Gastrocnemius medialis (tissue), 4 donors: ENCODE measurements at places on chromosomes 3 and 15. TPM values are rescaled to one million over a fixed set of nuclear protein-coding genes. Genes with fewer than 3 reads are reported as not detected.

Gene FOXL2
- not detected for total RNA-seq

DNA sequence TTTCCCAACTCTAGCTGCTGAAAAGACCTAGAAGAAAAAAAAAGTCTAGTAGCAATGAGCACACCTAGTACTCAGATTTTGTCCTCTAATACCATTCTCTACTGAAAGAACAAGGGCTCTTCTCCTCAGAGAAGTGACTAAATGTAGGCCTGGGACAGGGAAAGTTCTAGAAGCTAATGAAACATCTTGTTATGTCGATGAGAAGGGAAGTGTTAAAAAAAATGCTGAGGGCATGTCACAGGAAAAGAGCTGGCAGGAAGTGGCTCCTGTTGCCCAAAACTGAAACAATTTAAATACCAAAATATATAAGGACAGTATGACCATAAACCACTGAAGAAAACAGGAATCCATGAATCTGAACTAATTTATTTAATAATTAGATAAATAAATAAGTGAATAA, 581.4 kb upstream of the TBL1XR1 start:
- H3K27ac ChIP-seq, result no peak overlapping the region
- H3K4me3 ChIP-seq, result no peak overlapping the region
- no peak for DNase-seq
- no peaks in the 10 kb centered on the region for H3K36me3 ChIP-seq
- peaks cover 40% of the 10 kb centered on the region for H3K4me1 ChIP-seq

GRCh38 chr15:70539912-70540530, 223.3 kb downstream of the UACA start:
- H3K4me3 ChIP-seq, result no peak overlapping the region
- no peak overlapping the region for H3K27ac ChIP-seq
- no peaks in the 10 kb centered on the region for H3K27me3 ChIP-seq
- no peaks in the 10 kb centered on the region for H3K4me1 ChIP-seq
- no peak for DNase-seq

GRCh38 chr3:141552440-141552991, 65.7 kb downstream of the RASA2 start:
- no peak overlapping the region for H3K4me3 ChIP-seq
- no peaks in the 10 kb centered on the region for H3K36me3 ChIP-seq
- no peaks in the 10 kb centered on the region for H3K27me3 ChIP-seq
- no peaks in the 10 kb centered on the region for H3K4me1 ChIP-seq
- no peak for DNase-seq

GRCh38 chr3:126952261-126952982, 30.5 kb upstream of the PLXNA1 start:
- no peaks in the 10 kb centered on the region for H3K36me3 ChIP-seq
- no peak overlapping the region for H3K27ac ChIP-seq
- peaks cover 9% of the 10 kb centered on the region for H3K4me1 ChIP-seq
- H3K27me3 ChIP-seq, result no peaks in the 10 kb centered on the region
- H3K4me3 ChIP-seq, result no peak overlapping the region

- peaks cover 2% of the 10 kb centered on the region for H3K4me1 ChIP-seq
- no peak overlapping the region for H3K4me3 ChIP-seq
- H3K27me3 ChIP-seq, result no peaks in the 10 kb centered on the region
- no peak overlapping the region for H3K27ac ChIP-seq
Measured at GRCh38 chr15:67878712-67879206, 38.9 kb upstream of the RNU6-1 start.

- H3K27ac ChIP-seq, result no peak overlapping the region
- no peaks in the 10 kb centered on the region for H3K36me3 ChIP-seq
- H3K4me1 ChIP-seq, result no peaks in the 10 kb centered on the region
- H3K4me3 ChIP-seq, result no peak overlapping the region
- H3K27me3 ChIP-seq, result no peaks in the 10 kb centered on the region
Measured at GRCh38 chr3:154921351-154921750, 158.8 kb upstream of the MME start.

DNA sequence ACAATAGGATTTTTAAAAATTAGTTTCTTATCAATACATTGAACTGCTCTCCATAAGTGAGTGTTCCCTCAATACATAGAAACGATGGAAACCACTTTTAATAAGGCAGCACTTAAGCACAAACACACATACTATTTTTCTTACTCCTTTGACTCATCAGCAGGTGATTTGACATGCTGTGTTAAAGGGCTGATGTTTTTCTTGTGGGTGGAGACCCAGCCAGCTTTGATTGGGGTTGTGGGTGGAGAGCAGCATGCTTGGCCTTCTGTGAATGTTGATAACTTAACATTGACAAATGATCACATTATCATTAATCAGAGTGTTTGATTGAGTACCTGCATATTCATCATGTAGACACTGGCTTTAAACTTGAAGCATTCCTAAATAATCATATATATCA, 223.0 kb upstream of the DPH6 start:
- no peak for DNase-seq
- no peak overlapping the region for H3K4me3 ChIP-seq
- H3K27me3 ChIP-seq, result no peaks in the 10 kb centered on the region
- H3K36me3 ChIP-seq, result no peaks in the 10 kb centered on the region
- H3K4me1 ChIP-seq, result no peaks in the 10 kb centered on the region

DNA sequence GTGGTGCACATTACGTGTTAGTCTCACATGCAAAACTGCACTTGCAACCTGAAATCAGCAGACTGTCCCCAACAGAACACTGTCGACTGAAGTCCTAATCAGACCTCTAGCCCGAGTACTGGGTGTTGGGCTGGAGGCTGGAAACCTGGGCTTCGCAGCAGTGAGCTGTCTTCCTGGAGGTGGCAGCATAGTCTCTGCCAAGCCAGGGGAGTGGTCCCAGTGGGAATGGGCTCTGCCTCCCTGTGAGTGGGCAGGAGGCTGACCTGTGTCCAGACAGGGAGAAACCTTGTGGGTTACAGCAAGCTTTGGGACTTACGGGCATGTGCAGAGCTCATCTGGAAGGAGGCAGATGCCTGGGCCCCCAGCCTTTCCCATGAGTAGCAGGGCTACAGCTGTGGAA, 38.2 kb upstream of the MYZAP start:
- no peaks in the 10 kb centered on the region for H3K27me3 ChIP-seq
- peak overlapping the region; percentile 71 for H3K27ac ChIP-seq

GRCh38 chr3:157248590-157249422, 88.9 kb upstream of the CCNL1 start:
- H3K27ac ChIP-seq, result peak overlapping the region; percentile 60
- no peak overlapping the region for H3K4me3 ChIP-seq
- peak; percentile 17 for DNase-seq
- no peaks in the 10 kb centered on the region for H3K27me3 ChIP-seq
- H3K36me3 ChIP-seq, result no peaks in the 10 kb centered on the region
- H3K4me1 ChIP-seq, result peaks cover 16% of the 10 kb centered on the region

Gene DAZL
- not detected for total RNA-seq

Gene P2RY14
- total RNA-seq, result 3.3 TPM

DNA sequence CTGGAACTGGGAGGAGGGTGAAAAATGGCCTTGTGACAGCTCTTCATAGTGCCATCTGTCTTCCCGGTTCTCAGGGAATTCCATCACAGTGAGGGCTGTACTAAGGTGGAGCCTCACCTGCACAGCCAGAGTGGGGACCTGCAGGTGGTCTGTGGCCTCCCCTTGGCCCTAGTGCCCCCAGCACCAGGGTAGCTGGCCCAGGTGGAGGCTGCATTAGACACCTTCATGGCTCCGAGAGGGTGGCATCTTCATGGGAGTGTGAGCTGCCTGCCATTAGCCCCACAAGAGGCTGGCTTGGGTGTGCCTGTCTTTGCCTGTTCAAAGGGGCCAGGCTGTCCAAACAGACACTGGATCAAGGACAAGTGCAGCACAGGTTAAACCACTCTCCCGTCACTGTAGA, 95.5 kb upstream of the PRR23E start:
- DNase-seq, result no peak
- H3K4me3 ChIP-seq, result no peak overlapping the region
- no peaks in the 10 kb centered on the region for H3K36me3 ChIP-seq
- no peaks in the 10 kb centered on the region for H3K27me3 ChIP-seq
- H3K4me1 ChIP-seq, result no peaks in the 10 kb centered on the region

- H3K4me3 ChIP-seq, result no peak overlapping the region
- DNase-seq, result no peak
- no peak overlapping the region for H3K27ac ChIP-seq
- H3K4me1 ChIP-seq, result no peaks in the 10 kb centered on the region
- H3K27me3 ChIP-seq, result no peaks in the 10 kb centered on the region
Measured at GRCh38 chr15:42719043-42719442, 17.9 kb downstream of the CDAN1 start.

Gene ROPN1
- not detected for total RNA-seq

GRCh38 chr3:50454481-50455070, 48.9 kb downstream of the CACNA2D2 start:
- DNase-seq, result no peak
- H3K4me1 ChIP-seq, result no peaks in the 10 kb centered on the region
- H3K27ac ChIP-seq, result no peak overlapping the region

Gene FBXL2
- total RNA-seq, result 0.82 TPM

DNA sequence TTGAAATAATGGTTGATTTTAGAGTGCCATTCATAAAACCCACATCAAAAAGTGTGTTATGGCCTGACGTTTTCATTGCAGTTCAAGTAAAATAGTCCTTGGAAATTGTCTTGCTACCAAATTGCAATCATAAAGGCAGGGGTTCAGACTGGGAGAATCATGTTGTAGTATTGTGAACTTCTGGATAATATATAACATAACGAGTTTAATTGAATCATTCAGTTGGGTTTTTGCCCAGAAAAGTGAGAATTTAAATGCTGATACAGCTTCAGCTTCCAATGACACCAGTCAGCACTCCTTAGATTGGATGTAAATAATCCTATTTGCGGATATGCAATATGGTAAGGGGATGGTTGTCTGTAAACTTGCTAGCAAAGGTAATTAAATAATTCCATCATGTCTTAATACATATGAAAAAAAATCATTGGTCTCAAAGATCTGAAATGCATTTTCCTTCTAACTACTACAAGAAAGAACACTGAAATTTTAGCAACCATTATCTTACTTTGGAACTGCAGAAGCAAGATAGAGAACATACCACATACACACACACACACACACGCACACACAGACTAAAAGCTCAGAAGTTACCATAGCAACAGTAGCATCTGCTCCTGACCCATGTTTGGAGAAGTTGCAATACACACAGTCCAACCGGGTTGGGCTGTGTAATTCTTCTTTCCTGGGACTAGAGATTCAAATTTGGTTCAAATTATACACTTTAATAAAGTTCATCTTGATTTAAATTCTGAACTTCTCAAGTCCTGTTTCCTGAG, 686.2 kb upstream of the NR2F2 start:
- no peak overlapping the region for H3K4me3 ChIP-seq
- no peaks in the 10 kb centered on the region for H3K27me3 ChIP-seq
- no peaks in the 10 kb centered on the region for H3K36me3 ChIP-seq
- no peaks in the 10 kb centered on the region for H3K4me1 ChIP-seq
- H3K27ac ChIP-seq, result no peak overlapping the region
- no peak for DNase-seq

Gene SEMA6D
- total RNA-seq, result 5.9 TPM

DNA sequence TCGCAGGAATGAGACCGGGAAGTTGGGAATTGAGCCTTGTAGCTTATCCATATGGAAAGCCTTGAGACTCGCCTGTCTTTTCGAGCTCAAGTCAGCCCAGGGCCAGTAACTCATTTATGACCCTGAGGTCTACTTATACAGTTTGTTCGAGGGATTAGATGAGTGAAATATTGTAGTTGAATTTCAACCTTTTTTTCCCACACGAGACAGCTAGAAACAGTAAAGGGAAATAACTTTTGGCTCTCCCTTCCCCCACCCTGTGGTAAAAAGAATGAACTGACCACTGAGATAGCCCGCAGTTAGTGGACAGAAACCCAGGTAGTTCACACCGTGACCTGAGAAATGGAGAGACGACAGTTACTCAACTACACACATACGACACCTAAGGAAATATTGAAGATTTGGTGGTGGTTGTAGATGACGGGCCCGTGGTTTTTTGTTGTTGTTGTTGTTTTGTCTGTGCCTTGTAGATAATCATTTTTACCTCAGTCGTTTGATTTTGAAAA, 841 bp downstream of the EIF3J start:
- H3K4me1 ChIP-seq, result peaks cover 44% of the 10 kb centered on the region
- H3K4me3 ChIP-seq, result peak overlapping the region; percentile 82

Gene TRPM1
- total RNA-seq, result not detected

GRCh38 chr3:169710619-169711018, 47.1 kb upstream of the MECOM start:
- H3K27me3 ChIP-seq, result no peaks in the 10 kb centered on the region
- H3K4me1 ChIP-seq, result no peaks in the 10 kb centered on the region
- no peak overlapping the region for H3K27ac ChIP-seq
- no peaks in the 10 kb centered on the region for H3K36me3 ChIP-seq
- DNase-seq, result no peak

Gene DNASE1L3
- 0.42 TPM for total RNA-seq

Gene MED12L
- 1.2 TPM for total RNA-seq

GRCh38 chr3:51975852-51976549, 1.1 kb downstream of the ABHD14A start:
- peak overlapping the region; percentile 99 for H3K4me3 ChIP-seq
- H3K27me3 ChIP-seq, result no peaks in the 10 kb centered on the region
- peak; percentile 61 for DNase-seq
- H3K4me1 ChIP-seq, result peaks cover 13% of the 10 kb centered on the region
- peak overlapping the region; percentile 100 for H3K27ac ChIP-seq

- no peak overlapping the region for H3K4me3 ChIP-seq
- no peaks in the 10 kb centered on the region for H3K36me3 ChIP-seq
- H3K4me1 ChIP-seq, result no peaks in the 10 kb centered on the region
- DNase-seq, result no peak
- no peak overlapping the region for H3K27ac ChIP-seq
Measured at GRCh38 chr15:62344806-62345539, 179.9 kb upstream of the C2CD4B start.

- H3K27ac ChIP-seq, result no peak overlapping the region
- H3K36me3 ChIP-seq, result no peaks in the 10 kb centered on the region
- no peaks in the 10 kb centered on the region for H3K4me1 ChIP-seq
- H3K4me3 ChIP-seq, result no peak overlapping the region
- no peak for DNase-seq
Measured at GRCh38 chr3:43012174-43012573, 33.1 kb downstream of the GASK1A start.

DNA sequence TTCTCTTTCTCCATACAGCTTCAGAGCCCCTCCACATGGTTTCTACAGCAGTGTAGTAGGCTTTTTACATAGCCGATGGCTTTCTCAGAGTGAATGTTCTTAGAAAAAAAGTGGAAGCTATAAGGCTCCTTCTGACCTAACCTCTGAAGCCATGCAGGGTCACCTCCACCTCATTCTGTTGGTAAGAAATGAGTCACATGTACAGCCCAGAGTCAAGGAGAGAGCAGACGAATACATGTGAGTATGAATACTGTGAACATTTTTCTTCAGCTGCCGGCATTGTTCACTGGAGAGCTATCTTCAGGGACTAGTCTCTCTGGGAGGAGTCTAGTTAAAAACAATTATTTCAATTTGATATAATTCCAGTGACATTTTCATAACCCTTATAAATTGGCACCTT, 68.2 kb upstream of the THRB start:
- H3K36me3 ChIP-seq, result no peaks in the 10 kb centered on the region
- DNase-seq, result no peak
- H3K27ac ChIP-seq, result no peak overlapping the region
- no peaks in the 10 kb centered on the region for H3K27me3 ChIP-seq

DNA sequence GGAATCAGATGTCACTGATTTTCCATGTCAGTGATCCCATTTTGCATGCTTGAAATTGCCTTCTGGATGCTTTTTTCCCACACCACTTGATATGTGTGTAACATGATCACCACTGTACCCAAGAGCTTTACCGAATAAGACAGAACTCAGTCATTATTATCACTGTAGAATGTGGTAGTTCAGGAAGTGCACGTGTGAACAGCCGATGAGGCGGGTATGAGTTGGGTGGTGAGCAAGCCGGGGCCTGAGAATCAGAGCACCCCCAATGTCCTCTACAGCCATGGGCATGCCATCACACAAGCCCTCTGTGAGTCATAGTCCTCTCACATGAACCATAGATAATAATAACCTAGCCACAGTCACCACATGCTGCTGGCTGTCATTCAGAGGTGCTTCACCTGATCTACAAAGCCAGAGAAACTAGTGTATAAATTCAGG, 470.8 kb downstream of the SOX2 start:
- H3K4me3 ChIP-seq, result no peak overlapping the region
- no peak overlapping the region for H3K27ac ChIP-seq
- no peaks in the 10 kb centered on the region for H3K27me3 ChIP-seq

Gene MEF2A
- 66.9 TPM for total RNA-seq

Gene THBS1
- total RNA-seq, result 10.7 TPM
